Left kidney (tissue), 8 donors: ENCODE measurements at places on chromosomes 12 and 14.

- DNase-seq, result no peak
Measured at GRCh38 chr14:21059842-21060613, 2.4 kb downstream of the RNASE8 start.

GRCh38 chr12:133081159-133081780 is 547 bp downstream of the ZNF140 start:
- no peak for DNase-seq

DNA sequence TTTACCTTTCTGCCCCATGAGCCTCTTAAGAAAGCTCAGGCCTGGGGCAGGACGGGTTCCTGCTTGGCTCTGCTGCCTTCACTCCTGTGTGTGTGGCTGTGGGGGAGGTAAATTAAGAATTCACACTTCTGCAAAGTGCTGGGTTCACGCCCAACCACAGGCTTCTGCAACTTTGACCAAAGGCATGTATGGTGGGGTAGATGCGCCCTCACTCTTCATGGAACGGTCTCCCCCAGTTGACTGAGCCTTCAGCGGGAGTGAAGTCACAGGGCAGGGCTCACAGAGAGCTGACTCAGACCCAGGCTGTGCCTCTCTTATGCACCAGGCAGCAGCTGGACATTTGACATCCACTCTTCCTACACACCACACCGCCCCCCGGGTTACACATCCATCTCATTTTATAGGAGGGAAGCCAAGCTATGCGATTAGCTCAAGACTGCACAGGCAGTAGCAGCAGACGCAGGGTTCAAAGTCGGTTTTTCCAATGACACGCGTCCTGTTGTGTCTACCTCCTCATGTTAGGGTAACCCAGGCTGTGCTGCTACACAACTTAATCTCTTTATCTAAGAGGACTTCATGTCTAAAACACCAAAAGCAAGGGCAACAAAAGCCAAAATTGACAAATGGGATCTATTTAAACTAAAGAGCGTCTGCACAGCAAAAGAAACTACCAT is 15.4 kb upstream of the BCL11B start:
- no peak for DNase-seq

DNA sequence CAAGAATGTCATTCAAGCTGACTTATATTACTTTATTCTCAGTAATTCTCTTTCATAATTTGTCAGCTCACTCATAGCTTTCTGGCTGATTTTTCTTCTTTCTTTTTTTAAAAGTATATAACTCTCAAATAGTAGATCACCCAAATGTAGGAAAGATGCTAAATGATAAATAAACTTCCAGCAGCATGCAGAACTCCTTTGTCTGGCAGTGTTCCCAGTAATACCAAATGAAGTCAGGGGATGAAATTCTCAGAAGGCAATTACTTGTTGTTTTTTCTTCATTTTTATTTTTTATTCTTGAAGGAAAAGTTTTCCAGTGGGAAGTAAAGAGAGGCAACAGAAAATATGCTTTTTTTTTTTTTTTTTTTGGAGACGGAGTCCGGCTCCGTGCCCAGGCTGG is 133.3 kb upstream of the SLCO1C1 start:
- DNase-seq, result no peak

- DNase-seq, result no peak
Measured at GRCh38 chr12:109641422-109641821, 67.8 kb downstream of the MVK start.

DNA sequence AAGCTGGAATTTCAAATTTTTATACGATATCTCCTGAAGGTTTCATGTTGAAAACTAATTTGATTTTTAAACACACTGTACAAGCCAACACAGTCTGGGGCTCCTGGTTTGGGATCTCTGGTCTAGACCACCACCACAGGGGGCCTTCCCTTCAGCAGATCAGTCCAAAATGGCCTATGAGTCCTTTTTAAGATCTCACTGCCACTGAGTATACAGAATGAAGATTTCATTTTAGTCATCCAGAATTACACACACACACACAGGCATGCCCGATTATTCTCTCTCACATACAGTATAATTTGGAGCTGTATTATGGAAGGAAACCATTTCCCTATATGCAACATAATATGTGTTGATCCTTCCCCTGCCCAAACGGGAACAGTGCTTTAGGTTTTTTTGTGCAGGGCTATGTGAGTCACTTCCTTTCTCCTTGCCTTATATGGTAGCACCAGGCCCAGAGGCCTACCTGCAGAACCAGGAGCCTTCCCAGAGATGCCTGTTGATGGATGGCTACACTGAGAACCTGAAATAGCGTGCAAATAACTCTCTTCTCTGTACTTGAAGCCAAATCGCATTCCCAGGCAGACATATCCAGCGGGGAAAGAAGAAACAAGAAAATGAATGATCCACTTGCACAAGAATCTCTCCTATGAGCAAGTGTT is 28.1 kb upstream of the WNK1 start:
- no peak for DNase-seq

GRCh38 chr12:43893670-43894069 is 57.8 kb downstream of the TMEM117 start:
- DNase-seq, result no peak

- no peak for DNase-seq
Measured at GRCh38 chr14:87526731-87527130, 466.3 kb downstream of the GALC start.

- no peak for DNase-seq
Measured at GRCh38 chr14:41960281-41960680, 353.6 kb downstream of the LRFN5 start.

DNA sequence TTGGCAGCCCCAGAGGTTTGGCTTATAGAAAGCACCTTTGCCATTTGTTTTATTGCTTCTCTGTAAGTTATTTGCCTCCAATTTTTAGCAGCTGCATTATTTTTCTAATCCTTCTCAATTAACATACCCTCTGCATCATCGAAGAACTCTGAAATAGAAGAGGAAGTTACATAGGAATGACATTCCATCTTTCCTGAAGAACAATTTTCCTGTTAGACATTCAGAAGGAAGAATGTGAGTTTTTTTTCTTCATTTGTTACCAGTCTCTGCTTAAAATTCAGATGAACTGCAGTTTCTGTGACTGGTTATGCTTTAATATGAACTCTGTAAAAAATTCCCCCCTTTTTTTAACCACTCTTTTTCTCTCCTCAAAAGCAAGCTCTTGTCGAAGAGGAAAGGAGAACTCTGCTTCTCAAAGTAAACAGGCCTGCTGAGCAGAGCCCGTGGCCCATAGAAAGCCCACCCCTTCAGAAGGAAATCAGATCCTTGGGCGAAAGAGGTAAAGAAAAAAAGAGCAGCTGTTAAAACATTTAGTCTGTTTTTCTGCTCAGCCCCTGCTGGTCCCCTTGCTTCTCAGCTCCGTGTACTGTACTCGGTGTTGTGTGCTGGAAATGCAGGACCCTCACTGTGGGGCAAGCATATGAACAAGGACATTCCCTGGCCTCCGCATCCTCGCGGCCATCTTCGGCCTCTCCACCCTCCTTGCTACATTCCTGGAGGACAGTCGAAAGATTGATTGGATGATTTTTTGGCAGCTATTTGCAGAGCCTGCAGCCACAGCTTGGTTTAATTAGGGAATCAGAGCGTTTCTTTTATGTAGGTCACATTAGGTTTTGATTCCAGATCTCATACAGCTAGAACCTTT is 164.4 kb upstream of the LRIG3 start:
- DNase-seq, result peak; percentile 62

- no peak for DNase-seq
Measured at GRCh38 chr14:96055065-96055752, 16.0 kb downstream of the C14orf132 start.

- DNase-seq, result no peak
Measured at GRCh38 chr12:120167529-120168095, 26.9 kb downstream of the GCN1 start.

DNA sequence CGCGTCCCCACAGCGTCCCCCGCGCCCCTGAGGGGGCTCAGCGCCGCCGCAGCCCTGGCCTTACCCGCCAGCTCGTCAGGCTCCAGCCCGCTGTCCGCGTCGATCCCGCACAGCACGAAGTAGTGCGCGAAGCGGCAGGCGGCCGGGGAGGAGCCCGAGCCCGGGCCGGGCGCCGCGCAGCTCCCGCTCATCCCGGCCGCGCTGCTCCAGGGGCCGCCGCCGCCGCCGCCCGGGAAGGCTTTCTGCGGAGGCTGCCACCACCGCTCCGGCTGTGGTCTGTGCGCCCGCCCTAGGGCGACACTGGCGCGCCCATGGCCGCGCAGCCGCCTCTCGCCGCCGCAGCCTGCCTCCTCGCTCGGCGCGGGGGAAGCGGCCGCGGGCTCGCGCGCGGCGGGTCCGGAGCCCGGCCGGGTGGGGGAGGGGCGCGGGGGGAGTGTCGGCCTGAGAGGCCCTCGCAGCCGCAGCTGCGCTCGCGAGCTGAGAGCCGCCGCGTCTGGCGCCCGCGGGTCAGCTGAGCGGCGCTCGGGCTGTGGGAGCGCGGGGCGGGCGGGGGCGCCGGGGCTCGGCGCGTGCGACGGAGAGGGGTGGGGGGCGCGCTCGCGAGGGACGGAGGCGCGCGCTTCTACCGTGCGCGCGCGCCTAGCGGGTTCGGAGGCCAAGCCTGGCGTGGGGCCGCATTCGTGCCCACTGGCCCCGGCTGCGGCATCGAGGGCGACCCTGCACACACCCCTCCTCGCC is at the start of gene DENND5B:
DENND5B (minus strand) TSS at position 495 of the 738 bp plus-strand sequence; CDS start at position 191, 304 bp downstream.
- peak; percentile 80 for DNase-seq

GRCh38 chr12:59067083-59067482 is 146.8 kb upstream of the LRIG3 start:
- peak; percentile 74 for DNase-seq
